SK-MEL-5 (cell line): ENCODE measurements at places on chromosomes 11 and 22. TPM values are rescaled to one million over a fixed set of nuclear protein-coding genes. Genes with fewer than 3 reads are reported as not detected.

GRCh38 chr11:16727806-16728205, 10.6 kb upstream of the C11orf58 start:
- DNase-seq: no peak

Gene NCAM1
- total RNA-seq: 0.24 TPM in 1 of 2 replicates, not detected in the other

GRCh38 chr11:1906611-1907423, 12.7 kb upstream of the TNNT3 start:
- DNase-seq: no peak

DNA sequence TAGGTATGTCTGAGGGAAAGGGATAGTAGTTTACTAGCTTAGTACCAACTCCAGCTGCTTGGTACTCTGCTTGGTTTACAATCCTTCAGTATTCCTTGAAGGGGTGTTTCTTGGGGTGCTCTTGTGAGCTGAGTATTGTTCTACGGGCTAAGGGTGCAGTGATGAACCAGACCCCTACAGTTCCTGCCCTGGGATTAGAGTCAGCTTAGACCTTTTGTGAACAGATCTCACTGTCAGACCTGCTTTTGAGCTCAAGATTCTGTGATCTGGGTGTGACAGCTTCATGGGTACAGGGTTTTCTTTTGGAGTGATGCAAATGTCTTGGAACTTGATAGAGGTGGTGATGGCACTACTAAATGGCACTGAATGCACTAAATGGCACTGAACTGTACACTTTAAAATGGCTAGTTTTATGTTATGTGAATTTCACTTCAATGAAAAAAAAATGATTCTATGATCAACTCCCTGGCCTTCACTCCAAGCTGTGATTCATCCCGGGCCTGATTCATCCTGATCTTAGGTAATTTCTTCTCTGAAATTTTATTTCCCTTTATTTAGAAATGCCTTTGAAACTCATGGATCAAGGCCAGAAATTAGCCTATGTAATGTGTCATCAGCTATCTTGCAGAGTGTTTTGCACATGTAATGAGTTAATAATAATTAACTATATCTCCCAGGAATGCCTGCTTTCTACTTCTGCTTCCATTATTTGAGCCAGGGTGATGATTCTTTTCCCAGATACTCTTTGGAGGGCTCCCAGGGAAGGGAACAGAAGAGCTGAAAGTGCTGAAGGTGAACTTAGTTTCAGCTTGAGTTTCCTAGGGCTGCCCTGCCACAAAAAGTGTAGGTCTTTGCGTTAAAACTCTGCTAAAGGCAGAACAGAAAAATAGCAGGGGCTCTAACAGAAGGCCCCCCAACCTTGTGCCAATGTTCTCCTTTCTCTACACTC, 87.9 kb downstream of the NCAM1 start:
- no peak for DNase-seq

Gene SERGEF
- total RNA-seq: 24.1 and 35.1 TPM in 2 replicates

Gene ALDH3B2
- 0.72 and 1.4 TPM in 2 replicates for total RNA-seq

GRCh38 chr11:1077033-1077416, 2.4 kb downstream of the MUC2 start:
- no peak for DNase-seq

GRCh38 chr11:46834821-46835220, 11.3 kb downstream of the CKAP5 start:
- no peak for DNase-seq

DNA sequence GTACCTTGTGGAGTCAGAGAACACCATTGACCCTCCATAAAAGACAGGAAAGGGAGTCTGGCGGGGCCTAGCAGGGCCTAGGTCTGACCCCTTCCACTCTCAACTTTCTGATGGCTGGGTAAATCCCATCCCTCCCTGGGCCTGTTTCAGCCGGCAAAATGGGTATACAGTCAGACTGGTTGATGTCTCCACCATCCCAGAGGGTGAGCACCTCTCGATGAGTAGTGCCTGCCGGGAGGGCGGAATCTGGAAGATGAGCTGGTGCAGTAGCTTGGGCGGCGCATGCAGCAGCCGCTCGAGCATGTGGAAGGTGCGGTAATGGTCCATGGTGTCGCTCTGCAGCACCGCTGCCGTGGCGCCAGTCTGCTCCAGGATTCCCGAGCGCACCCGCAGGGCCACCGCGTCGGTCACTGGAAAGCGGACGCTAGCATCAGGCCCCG, 528 bp downstream of the FIBP start:
- DNase-seq: no peak

GRCh38 chr11:131985846-131986301, 615.5 kb downstream of the NTM start:
- no peak for DNase-seq

GRCh38 chr11:95086836-95087570, 2.6 kb upstream of the ENDOD1 start:
- no peak for DNase-seq

Gene LMO2
- total RNA-seq: not detected in 2 replicates

Gene NXPE2
- total RNA-seq: not detected in 2 replicates

Gene CENPM
- 38.7 and 47.3 TPM in 2 replicates for total RNA-seq

Gene NECTIN1
- total RNA-seq: 1.9 and 2.7 TPM in 2 replicates

Gene IL17REL
- total RNA-seq: not detected in 2 replicates

Gene MOGAT2
- not detected in 2 replicates for total RNA-seq

DNA sequence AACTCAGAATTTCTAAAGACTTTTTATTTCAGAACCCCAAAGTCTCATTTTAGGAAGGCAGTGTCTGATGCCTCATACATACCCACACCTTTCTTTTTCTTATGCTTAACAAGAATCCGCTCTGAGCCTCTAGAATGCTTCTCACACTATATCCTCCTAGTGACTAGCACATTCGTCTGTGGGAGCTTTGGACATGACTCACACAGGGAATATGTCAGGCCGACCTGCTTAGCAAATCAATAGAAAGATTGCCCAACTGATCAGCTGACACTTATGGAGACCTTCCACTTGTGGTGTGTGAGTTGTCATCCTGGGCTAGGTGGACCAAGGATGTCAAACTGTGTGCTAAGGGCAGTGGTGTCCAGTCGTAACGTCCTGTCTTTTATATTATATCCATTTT, 129.9 kb upstream of the TTC12 start:
- peak; percentile 3 for DNase-seq
